ENCODE measurements at places on chromosomes 2 and 18.

GRCh38 chr2:133942398-133942797 lies 311.5 kb upstream of the MGAT5 start:
- no peak for DNase-seq

GRCh38 chr18:64379662-64380061 lies 230.8 kb upstream of the LINC00305 start:
- DNase-seq, result no peak

DNA sequence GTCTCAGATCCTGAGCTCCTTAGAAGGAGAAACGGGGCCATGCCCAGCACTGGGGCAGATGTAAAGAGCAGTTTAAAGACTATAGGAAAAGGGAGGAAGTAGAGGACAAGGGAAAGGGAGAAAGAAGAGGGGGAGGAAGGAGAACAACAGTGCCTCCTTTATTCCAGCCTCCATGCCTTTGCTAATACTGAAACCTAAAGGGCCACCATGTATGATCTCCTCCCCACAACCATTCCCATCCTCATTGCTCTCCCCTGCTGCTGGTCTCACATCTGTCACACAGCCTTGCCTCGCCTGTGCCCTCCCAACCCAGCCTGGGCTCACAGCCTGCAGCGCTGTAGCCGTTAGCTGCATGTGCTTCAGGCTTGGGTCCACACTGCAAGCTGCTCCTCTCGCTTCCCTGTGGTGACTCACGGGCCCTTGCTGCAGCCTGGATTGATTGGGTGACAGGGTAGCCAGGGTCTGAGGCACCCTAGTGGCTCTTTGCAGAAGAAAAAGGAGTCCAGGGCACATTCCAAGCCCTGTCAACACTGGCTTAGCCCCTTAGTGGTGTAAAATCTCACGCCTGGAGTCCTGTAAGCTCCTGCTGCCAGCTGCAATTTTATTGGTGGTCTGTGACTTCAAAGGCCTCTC lies 281.9 kb downstream of the SRBD1 start:
- no peak for DNase-seq

- no peak for DNase-seq
Observed at GRCh38 chr2:163778045-163778781, 42.4 kb upstream of the FIGN start.

DNA sequence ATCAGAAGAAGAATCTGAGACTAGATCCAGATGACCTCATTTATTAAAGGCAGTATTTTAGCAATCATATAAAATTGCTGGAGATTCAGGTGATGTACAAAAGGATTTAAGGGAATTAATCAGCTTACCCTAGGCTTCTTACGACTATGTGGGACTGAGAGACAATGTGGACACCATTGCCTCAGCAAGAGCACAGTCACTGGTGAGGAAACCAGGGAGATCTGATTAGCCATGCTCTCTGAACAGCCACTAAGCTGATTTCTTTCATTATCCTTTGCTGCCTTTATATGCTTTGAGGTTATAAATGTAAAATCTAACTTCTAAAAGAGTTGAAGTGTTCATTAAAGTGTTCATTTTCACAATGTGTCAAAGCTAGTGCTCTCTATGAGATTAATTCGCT lies 22.7 kb upstream of the GULP1 start:
- no peak for DNase-seq

- peak; percentile 75 for DNase-seq
Observed at GRCh38 chr18:9608298-9608697, 6.1 kb downstream of the PPP4R1 start.

DNA sequence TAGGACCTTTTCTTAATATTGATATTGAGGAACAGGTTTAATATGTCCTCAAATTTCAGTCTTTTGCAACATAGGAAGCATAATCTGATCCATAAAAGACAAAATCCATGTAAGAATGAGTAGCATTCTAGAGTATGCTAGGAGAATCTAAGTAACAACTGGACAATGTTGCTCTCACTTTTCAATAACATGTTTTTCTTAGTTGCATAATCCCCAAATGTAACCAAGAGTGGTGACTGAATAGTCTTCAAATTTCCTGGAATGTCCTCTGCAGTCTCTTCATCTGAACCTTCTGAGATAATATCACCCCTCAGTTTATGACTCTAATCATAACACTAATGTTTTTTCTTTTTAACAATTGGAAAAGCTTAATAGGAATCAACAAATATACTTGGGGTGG lies 110.0 kb upstream of the ZEB2 start:
- DNase-seq, result no peak

- DNase-seq, result no peak
Observed at GRCh38 chr2:39584283-39584965, 81.3 kb upstream of the TMEM178A start.

DNA sequence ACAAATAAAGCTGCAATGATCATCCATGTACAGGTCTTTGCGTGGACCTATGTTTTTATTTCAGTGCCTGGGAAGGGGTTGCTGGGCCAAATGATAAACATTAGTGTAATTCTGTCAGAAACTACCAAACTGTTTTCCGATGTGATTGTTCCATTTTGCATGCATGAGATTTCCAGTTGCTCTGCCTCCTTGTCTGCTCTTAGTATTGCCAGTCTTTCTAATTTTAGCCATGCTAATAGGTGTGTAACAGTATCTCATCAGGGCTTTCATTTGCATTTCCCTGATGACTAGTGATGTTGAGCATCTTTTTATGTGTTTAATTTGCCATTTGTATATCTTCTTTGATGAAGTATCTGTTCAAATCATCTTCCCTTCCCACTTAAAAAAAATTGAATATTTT lies 67.5 kb downstream of the SP110 start:
- no peak for DNase-seq

GRCh38 chr2:28630341-28630740 lies 121.3 kb upstream of the PPP1CB start:
- no peak for DNase-seq

DNA sequence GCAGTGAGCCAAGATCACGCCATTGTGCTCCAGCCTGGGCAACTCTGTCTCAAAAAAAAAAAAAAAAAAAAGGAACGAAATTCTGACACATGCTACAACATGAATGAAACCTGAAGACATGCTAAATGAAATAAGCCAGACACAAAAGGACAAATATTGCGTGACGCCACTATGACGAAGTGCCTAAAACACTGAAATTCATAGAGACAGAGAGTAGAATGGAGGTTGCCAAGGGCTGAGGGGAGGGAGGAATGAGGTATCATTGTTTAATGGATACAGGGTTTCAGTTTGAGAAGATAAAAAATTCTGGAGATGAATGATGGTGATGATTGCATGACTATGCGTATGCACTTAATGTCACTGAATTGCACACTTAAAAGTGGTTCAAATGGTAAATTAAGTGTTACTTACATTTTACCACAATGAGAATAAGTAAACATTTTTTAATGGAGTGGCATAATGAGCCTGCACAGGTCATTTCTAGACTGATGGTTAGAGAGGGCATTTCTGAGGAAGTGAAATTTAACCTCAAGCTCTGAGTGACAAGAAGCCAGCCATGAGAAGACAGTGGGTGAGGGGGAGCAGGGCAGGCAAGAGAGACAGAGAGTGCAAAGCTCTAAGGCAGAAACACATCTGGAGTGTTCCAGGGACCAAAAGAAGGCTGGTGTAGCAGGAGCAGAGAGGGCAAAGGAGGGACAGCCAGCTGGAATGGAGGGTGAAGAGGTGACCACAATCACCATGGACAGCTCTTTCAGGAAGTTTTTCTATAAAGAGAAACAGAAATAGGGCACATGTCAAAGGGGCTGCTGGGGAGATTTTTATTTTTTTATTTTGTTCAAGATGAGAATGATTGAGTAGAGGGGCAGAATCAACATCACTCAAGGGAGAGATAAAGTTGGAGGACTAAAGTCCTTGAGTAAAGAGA lies 20.6 kb upstream of the EXOC6B start:
- no peak for DNase-seq

DNA sequence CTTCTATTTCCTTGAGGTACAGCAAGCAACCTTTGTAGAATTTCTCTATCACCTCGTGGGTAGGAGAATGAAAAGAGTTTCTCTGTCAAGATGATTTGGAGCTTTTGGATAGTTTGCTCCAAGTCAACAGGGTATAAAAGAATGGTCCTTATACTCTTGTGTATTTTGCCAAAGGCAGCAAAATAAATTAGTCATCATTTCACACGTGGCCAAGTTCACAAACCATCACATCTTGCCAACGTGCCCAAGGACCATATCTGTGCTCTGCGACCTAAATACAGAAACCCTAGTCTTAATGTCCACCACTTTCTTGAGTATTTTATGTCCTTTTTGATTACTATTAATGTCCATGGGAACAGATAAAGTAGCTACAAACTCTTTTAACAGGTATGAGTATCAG lies 262.9 kb downstream of the AFF3 start:
- no peak for DNase-seq

- DNase-seq, result no peak
Observed at GRCh38 chr2:217858519-217859491, 144.0 kb downstream of the TNS1 start.

DNA sequence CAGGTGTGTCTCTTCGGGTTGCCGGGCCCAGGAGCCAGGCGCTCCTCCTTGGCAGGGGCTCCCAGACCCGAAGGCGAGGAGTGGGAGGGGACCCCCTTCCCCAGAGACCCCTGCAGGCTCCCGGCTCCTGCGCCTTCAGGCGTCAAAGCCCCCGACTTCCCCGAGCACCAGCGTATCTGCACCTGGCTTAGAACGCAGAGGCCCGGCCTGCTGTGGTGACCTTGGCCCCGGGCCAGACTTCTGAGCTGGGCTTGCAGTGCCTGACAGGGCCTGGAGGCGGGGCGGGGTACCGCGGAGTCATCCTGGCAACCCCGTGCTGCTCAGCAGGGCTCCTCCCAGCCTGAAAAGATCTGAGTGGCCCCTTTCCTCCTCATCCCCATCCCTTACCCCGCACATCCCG lies 27.0 kb downstream of the SKA1 start:
- peak; percentile 91 for DNase-seq

DNA sequence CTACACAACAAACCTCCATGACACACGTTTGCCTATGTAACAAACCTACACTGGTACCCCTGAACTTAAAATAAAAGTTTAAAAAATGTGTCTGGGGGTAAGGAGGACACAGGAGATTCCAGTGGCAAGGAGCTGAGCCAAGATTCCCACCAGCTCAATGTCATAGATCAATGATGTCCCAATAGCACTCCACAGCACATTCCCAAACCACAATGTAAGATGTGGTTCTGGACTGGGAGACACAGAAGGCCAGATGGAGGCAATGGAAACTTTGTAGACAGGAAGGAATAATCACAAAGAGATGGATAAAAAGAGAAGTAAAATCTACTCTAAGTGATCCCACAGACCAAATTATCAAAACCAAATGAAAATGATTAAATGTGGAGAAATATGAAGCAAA lies 312.4 kb upstream of the SOX11 start:
- no peak for DNase-seq

GRCh38 chr2:46983065-46983801 lies 67.6 kb upstream of the MCFD2 start:
- DNase-seq, result peak; percentile 82

GRCh38 chr18:63686871-63687270 lies 15.9 kb upstream of the SERPINB11 start:
- DNase-seq, result no peak

Measured in hematopoietic multipotent progenitor cell treated with erythropoietin and hydrocortisone succinate and interleukin-3 and kit ligand, for 6 days (in vitro differentiated cells).